ENCODE measurements at places on chromosomes 2 and 18.

GRCh38 chr2:85695121-85695520 lies 963 bp downstream of the GNLY start:
- no peak for DNase-seq

DNA sequence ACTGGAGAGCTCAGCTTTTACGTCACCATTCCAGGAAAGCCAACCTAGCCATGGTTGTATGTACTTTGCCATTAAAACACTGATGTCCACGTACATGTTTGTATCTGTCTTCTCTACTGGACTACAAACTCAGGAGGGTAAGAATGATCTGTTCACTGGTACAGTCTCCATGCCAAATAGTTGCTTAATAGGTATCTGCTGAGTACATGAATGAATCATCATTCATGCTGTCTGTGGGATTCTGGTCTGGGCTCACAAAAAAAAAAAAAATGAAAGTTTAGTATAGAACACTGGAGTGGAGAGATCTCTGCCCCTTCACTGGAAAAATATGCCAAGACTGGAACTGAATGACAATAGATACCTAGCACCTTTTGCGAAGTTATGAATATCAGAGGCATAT lies 102.6 kb upstream of the ITGA4 start:
- no peak for DNase-seq

- peak; percentile 42 for DNase-seq
Observed at GRCh38 chr18:80154293-80154692, 45.2 kb downstream of the ADNP2 start.

DNA sequence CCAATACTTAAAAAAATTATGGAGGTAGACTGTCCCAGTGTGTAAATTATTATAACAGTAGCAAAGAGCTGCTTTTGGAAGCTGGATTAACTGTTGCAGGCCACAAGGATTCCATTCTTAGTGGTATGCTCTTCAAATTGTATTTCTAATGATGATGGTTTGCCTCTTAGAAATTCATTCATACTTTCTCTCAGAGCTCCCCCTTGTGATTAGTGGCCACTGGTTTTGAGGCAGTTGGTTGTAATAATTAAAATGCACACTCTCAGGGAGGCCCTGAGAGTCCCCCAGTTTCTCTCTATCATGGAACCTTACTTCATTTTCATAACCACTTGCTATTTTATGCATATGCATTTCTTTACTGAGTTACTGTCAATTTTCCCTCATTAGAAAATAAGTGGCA lies 122.5 kb downstream of the PLA2R1 start:
- DNase-seq = no peak

DNA sequence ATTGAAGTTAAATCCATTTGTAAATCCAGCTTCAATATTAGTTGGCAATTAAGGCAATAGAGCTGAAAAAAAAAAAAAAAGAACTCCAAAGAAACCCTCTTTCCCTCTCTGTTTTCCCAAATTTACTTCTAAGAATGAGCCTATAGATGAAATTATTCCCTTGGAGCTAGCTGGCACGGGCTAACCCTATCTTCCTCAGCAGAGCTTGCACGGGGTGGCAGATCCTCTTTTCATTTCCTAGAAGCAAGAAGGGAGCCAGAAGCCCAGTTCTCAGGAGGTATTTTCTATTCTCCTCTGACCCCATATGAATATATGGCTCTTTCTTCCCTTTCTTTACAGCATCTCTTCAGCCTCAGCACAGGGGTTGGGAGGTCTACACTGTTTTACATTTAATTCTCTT lies 426.0 kb downstream of the TGIF1 start:
- no peak for DNase-seq

DNA sequence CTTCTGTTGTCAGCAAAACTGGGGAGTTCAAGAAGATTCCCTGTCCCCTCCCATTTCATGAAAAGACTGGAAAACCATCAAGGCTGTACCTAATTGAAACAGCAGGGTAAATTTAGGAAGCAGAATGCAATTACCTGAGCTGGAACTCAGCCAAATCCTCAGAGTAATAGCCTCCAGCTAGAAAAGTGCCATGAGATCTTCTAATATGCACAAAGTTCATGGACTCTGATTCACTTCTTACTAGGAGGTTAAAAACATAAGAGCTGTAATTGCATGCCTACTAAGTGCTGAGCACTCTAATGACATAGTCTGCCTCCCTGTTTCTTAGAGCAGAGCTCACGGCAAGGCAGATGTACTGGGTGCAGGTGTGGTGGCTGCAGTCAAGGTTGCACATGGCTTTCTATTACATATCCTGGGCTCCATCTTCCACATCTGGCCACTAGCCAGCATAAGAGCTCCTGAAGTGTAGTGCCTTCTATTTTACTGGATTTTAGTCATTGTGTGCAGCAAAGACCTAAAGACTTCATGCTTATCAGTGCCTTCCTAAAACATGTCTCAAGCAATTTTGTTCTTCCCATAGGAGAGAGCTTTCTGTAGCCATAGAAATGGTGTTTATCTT lies 341.7 kb downstream of the PTPRM start:
- DNase-seq = no peak

DNA sequence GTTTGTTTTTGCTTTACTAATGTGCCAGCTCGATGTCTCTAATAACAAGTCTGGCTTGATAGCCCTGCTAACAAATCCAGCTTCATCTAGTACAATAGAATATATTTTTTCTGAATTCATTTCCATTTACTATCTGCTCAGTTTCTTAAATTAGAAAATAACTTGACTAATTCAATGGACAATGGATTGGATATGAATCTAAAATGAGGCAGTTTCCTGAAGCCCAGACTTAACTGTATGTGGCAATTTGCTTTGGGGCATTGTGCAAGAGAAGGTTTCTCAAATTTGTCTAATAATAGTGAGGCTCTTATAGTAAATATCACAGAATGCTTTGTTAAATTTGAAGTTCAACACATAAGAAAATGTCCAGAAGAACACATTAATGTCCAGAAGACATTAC lies 25.8 kb downstream of the CALCRL start:
- DNase-seq = no peak

DNA sequence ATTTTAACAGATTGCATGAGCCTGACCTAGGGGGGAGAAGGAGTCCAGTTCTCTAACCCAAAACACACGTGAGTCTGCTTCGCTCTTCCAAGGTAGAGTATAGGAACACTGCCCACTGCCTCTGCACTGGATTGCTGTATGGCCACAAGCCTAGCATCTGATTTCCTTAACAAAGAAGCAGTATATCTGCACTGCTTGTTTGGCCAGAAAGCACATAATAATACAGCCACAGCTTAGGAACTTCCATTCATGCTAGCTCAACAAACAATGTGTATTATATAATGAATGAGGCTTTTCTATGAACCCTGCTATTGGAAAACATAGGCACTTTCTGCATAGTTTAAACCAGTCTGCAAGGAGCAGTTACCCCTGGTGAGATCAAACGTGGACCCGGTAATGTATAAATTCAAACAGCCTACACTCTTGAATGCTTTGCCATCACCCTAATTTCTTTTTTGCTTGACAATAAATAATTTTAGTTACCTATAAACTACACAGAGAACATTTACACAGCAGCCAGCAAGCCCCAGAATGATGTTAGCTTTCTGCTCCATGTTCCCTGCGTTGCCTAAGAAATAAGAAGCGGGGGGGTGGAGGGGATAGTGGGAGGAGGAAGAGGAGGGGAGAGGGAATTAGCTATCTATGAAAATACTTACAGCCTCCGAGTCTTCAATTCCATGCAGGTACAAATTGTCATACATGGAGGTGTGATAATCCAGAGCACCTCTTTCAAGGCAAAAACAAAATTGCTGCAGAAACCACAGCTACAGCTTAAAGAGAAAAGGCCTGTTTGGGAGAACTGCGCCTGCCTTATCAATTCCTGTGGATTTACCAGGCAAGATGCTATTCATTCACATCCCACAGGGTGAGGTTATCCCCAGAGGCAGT lies 125.6 kb downstream of the CACNB4 start:
- DNase-seq = no peak

- DNase-seq = no peak
Observed at GRCh38 chr18:50079571-50080295, 115.2 kb downstream of the MYO5B start.

DNA sequence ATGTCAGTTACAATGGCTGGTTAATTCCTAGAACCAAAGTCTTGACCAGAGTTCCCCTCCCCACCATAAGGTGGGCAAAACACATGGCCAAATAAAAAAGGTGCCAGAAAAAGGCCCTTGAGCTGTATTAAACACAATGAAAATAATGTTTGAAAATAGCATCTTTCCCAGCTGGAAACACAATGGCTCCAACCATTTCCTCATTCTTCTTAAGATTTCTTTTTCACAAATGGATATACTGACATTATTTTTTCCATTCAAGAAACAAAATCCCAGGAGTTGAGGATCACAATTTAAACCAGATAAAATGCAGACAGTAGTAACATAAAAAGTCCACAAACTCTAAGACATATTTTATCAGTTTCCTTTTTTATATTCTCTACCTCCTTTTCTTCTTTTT lies 143.8 kb downstream of the EXOC6B start:
- no peak for DNase-seq

GRCh38 chr2:43708178-43708577 lies 31.9 kb upstream of the C1GALT1C1L start:
- no peak for DNase-seq

DNA sequence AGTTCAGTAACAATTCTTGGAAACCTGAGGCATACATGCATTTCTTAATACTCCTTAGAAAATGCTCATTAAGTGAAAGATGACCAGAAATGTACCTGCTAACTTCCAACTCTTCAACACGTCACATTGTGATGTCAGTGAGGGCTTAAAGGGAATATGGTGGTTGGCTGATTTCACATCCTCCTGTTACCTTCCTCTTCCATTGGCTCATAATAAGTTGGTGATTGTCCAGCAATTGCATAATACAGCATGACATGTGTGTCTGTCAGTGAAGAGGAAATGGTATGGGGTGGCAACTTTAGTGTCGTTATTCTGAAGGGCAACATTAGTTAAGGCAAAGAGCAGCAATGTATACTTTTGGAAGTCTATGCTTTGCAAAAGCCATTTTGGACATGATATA lies 26.0 kb downstream of the PLEK start:
- DNase-seq = no peak

DNA sequence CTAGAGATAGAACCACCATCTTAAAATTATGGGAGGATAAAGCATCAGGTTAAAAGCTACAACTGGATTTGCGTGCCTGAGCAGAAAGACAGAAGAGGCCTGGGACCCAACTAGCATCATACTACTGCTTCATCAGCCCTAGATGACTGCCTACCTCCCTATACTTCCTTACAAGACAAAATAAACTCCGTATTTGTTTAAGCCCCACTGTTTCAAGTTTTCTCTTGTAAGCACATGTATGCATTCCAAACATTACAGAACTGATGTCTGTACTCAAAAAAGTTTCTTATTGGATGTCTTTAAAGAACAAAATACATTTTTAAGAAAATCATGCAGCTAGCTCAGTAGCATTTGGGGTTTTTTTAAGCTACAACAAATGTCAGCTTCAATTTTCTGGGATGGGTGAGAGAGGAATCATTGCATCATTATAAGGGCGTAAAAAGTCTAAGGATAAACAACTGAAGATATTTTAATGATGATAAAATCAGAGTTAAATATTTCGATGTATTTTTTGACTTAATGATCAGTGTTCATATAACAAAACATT lies 213.1 kb downstream of the EXOC6B start:
- no peak for DNase-seq

GRCh38 chr2:39737661-39738060 lies 41.4 kb downstream of the THUMPD2 start:
- DNase-seq = no peak

- peak; percentile 9 for DNase-seq
Observed at GRCh38 chr2:31137211-31138036, 816 bp downstream of the GALNT14 start.

- peak; percentile 89 for DNase-seq
Observed at GRCh38 chr2:208254118-208254870, 577 bp downstream of the IDH1 start.

DNA sequence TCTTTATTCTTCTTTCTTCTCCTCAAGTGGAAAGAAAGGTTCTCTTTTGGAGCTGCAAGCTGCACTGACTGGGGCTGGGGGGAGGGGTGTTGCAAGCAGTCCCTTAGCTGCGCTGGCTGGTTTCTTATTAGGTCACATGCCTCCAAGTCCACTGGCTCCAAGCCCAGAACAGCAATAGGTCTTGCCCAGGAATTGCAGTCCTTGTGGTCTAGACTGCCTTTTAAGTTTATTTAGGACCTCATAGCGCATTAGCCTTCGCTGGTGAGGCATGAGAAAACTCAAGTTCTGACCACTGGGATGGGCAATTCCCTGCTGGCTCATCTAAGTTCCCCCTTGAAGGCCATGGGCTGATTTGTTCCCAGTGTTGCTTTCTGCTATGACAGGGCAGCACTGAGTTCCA lies 138.6 kb upstream of the SCN7A start:
- no peak for DNase-seq

- no peak for DNase-seq
Observed at GRCh38 chr2:38971377-38971776, 81.7 kb downstream of the ARHGEF33 start.

DNA sequence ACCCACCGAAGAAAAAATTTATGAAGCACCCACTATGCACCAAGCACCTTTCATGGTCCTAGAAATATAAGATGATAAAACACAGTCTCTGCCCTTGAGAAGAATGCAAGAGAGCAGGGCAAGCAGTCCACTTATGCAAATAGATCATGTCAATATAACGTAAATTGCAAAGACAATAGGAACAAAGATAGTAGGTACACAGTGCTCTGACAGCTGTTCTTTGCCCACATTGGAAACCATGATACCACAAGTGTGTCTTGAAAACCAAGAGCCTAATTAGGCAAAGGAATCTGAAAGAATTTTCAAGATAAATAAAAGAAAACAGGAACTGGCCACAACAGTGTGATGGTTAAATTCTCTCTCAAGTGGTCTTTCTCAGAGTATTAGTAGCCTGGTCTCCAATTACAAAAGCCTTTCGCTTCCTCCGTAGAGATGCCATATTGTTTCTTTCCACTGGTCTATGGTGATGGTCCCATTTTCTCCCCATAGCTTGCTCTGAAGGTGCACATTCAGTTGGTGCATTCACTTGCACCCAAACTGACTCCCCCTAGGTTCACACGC lies 108.5 kb downstream of the VWC2L start:
- no peak for DNase-seq

DNA sequence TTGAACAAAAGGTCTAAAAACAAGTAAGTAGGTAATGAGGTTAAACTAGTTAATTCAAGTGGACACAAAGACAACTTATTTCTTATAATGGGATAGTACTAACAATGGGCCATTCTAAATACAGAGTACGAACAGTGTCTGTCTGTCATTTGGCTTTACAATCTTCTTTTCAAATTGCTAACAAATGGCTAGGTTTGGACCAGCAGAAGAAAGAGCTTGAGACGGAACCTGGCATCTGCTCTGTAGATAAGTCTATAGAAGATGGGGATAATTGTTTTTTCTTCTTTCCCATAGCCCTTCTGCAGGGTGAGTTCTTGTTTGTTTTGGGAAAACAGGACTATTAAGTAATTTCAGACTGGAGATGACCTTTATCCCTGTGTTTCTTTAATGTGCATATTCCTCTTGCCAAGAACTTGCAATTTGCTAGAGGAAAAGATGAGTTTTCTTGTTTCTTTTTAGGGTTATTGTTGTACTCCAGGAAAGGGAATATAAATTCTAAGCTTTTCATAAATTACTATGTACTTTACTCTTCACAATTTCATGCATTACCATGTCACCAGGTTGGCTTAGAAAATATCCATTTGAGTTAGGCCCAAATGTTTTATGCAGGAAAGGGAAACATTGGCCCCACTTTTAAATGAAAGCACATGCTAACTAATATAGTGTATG lies 500.5 kb upstream of the SYT4 start:
- DNase-seq = no peak

GRCh38 chr2:64626146-64626809 lies 27.4 kb downstream of the SERTAD2 start:
- no peak for DNase-seq

Measured in stimulated activated naive CD8-positive, alpha-beta T cell treated with anti-CD3 and anti-CD28 coated beads, Interleukin-15, Interleukin-2, amounts not matched to agents 100 U/mL and 50 U/mL, for 24 hours (primary cell).